ENCODE measurements at places on chromosomes 2 and 18.

DNA sequence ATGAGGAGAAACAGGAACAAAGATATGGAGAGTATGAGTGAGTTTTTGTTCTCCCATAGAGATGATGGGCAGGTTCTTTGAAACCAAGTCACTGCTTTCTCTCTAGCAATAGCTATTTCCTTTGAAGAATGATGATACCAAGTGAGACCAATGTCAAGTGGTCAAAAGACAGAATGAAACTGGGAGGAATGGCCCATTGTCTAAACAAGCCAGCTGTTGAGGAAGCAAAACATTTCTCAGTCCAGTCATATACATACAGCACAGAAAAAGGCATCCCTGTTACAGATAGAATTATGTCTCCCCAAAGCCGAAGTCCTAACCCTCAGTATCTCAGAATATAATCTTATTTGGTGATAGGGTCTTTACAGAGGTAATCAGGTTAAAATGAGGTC lies 66.1 kb upstream of the EPC2 start:
- DNase-seq: no peak

DNA sequence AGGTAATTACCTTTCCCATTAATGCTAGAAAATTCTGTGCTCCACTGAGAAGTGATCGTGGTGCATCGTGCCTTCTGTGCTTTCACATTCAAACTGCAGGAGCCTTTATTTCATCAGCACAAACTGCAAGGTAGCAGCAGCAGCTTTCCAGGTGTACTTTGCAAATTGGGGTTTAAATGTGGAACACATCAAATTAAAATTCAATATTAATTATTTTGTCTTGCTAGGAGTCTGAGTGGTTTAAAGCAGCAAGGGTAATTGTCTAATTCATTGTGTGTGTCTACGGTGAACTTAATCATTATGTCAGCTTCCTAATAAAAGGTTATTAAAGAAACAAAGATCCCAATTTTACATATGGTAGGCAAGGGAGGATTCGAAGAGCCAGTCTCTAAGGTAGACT lies 180.8 kb upstream of the ATP5MC3 start:
- no peak for DNase-seq

DNA sequence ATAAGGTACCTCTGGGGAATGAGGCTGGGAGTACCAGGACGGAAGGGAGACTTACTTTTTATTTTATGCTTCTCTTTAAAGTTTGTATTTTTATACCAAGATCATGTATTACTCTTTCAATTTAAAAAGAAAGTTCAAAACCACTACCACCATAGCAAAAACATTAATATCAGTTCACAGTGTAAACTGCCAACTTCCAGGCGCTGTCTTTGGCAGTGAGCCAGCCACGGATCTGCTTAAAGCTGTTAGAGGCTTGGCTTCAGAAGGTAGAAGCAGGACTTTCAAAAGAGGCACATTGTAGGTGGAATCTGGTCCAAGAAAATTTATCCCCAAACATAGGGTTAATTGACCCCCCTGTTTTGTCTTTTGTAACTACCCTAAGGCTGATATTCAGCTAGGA lies 74.8 kb downstream of the B3GNT2 start:
- no peak for DNase-seq

GRCh38 chr2:201680743-201681142 lies 17.7 kb downstream of the MPP4 start:
- no peak for DNase-seq

DNA sequence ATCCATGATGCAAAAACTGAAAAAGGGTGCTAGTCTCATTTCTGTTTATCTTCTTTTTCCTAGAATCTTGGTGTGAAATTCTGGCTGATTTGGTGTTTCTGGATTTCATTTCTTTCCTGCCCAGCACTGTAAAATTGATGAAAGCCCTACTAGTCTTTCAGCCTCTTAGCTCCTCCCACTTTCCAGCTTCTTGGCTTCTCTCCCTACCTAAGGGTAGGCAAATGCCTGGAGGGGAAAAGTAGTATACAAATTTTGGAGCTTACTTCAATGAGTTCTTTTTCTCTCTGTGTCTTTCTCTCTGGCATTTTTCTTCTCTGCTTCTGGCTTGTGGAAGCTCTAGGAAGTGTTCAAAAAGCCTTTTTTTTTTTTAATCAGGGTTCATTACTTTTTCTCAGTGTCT lies 160.5 kb downstream of the XIRP2 start:
- DNase-seq: no peak

- DNase-seq: no peak
Observed at GRCh38 chr2:169738566-169739229, 5.1 kb downstream of the KLHL23 start.

DNA sequence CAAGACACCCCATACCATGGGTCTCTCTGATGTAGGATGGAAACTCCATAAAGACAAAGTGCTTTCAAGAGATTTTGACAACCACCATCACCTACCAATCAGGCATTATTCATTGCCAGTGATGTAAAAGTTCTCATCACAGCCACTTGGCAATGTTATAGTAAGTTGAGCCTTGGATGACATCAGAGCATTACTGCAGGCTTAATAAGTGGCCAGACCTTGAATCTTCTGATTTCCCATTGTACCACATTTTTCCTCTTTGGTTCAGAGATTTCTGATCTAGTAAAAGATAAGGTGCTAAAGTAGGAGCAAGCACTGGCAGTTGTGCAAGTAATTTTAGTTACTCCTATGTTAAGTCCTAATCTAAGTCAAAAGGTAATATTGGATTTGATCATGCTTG lies 36.5 kb downstream of the OSR1 start:
- DNase-seq: no peak

GRCh38 chr2:45173513-45173912 lies 164.3 kb upstream of the SIX2 start:
- no peak for DNase-seq

- DNase-seq: no peak
Observed at GRCh38 chr2:176075481-176075880, 8.3 kb downstream of the EVX2 start.

GRCh38 chr18:7830468-7830867 lies 263.4 kb downstream of the PTPRM start:
- no peak for DNase-seq

DNA sequence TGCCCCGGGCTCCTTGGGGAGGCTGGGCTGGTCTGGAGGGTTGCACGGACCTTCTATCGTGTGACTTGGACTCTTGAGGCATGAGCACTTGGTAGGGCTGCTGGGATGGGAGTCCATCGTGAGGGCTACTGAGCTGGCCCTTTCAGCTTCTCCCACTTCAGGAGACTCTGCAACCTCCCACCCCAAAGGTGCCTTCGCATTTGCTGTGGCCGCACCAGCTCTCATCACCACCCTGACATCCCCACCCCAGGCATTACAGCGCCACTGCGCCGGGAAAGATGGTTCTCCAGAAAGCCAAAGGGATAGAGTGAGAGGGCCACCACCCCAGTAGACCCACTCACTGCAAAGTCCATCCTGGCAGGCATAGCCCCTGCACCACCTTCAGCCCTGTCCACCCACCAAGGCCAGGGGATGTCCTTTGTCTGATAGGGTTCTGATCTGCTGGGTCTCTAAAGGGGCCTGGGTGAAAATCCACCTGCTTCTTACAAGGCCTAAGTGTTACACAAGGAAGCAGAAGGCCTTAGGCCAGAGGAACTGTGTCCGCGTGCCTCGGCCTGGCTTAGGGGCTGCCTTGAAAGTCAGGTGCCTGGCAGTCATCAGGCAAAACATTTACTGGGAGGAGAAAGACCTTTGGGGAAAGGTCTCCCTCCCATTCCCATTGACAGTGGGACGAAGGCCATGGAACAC lies 5.1 kb downstream of the EHD3 start:
- DNase-seq: no peak

Measured in stimulated activated CD4-positive, alpha-beta T cell treated with anti-CD3 and anti-CD28 coated beads, Interleukin-4, amount 100 ng/mL, for 48 hours (primary cell).